Hypothalamus (tissue), 51 donors: ENCODE measurements at places on chromosomes 16 and 17.

- DNase-seq: no peak
These were observed 15.3 kb downstream of the SGF29 start for GRCh38 chr16:28569021-28569420.

DNA sequence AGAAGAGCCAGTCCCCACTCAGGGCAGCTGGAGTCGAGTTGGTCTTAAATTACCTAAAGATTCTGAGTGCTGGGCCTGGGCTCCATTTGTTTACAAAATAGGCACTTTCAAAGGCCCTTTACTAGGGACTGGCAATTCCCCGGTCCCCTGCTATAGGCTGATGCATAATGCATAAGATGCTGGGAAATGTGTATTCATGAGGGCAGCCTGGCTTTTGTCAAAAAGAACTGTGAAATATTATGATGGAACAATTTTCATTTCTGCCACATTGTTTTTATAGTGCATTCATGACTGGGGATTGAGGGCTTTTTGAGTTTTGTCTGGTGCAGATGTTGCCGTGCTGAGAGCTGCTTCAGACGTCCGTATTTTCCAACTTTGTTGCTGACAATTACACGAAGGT lies 617.0 kb upstream of the CDH5 start:
- no peak for DNase-seq

DNA sequence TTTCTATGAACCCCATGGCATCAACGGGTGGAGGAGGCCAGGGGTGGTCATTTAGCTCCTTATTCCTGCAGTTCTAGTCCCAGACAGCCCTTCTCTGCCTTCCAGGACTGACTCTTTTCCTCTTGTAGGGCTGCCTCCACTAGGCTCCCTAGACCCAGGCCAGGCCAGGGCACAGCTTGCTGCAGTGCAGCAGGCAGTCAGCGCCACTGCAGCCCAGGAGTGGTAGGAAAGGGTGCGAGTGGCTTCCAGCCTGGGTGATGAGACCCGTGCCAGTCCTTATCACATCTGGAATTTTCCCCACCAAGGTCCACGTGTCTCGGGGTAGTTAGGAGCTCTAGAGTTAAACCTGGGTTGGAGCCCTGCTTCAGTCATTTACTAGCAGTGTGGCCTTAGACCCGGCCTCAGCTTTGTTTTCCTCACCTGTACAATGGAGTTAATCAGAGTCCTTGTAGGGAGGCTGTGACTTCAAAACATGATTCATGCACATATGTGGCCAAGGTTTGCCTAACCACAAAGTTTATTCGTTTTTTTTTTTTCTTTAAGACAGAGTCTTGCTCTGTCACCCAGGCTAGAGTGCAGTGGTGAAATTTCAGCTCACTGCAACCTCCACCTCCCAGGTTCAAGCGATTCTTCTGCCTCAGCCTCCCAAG lies 4.7 kb downstream of the SLC5A11 start:
- DNase-seq: no peak

DNA sequence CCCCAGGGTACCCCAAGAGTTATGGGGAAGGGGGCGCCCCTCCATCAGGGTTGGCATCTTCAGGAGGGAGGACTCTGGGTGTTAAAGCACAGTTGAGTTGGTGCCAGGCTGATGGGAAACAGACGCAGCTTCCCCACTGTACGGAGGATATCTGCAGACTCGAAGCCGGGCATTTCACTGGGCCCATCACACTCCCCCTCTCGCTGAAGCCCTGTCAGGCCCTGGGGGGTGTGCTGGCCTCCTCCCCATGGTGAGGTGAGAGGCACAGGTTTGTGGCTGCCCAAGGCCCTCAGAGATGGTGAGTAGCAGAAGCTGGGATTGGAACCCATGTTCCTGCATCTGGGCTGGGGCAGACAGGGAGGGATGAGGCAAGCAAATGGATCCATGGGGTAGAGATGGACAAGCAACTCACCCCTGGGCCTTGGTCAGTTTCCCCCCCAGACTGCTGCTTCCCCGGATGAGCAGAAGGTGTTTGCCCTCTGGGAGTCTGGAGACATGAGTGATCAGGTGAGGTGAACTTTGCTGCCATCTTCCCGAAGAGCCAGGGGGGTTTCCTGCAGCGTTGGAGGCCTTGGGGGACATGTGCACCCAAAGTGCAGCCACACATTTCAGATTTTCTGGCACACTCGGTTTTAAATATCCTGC lies 31.0 kb downstream of the POLR3E start:
- DNase-seq: no peak

GRCh38 chr16:15704545-15704987 lies 54.5 kb downstream of the NDE1 start:
- DNase-seq: peak; percentile 89

DNA sequence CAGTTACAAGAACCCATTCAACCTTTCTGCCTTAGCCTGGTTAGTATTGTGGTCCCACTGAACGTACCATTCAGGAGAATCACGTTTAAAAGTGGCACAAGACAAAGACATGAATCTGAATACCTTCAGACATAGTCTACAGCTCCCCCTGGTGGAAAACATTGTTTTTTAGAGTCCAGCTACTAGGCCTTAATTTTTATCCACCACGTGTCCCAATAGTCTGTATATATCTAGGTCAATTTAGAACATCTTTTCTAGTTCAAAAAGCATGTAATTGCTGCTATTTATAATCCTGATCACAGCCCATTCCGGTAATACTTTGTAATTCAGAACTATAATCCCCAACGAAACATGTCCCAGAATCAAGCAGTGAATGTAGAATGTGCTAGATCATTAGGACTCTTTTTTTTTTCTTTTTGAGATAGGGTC lies 13.7 kb upstream of the GUCY2D start:
- peak; percentile 43 for DNase-seq

GRCh38 chr16:84386047-84386446 lies 17.7 kb downstream of the ATP2C2 start:
- DNase-seq: no peak

GRCh38 chr17:19433255-19433654 lies 22.2 kb downstream of the RNF112 start:
- no peak for DNase-seq

DNA sequence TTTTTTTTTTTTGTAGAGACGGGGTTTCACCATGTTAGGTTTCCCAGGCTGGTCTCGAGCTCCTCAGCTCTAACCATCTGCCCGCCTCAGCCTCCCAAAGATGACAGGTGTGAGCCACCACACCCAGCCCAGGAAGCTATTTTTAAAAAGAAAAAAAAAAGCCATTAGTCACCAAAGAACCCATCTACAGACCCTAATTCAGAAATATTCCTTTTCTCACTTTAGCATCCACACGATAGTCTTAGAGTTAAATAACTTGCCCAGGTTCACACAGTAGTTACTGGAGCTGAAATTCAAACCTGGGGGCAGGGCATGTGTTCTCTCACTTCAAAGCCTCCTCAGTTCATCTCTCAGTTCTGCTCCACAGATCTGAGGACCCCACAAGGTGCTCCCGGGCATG lies 70.3 kb upstream of the NOL11 start:
- no peak for DNase-seq

- no peak for DNase-seq
These were observed 203.1 kb downstream of the CBLN1 start for GRCh38 chr16:49078571-49078970.

GRCh38 chr17:58276423-58276822 lies 4.3 kb downstream of the MPO start:
- DNase-seq: no peak

- no peak for DNase-seq
These were observed 1.0 kb upstream of the SLC12A4 start for GRCh38 chr16:67969254-67970039.

- no peak for DNase-seq
These were observed 5.9 kb downstream of the MEOX1 start for GRCh38 chr17:43655693-43656255.
